Smooth muscle cell of the coronary artery (primary cell): ENCODE measurements at places on chromosomes 11 and 22. TPM values are rescaled to one million over a fixed set of nuclear protein-coding genes. Genes with fewer than 3 reads are reported as not detected.

The SLC17A6 gene
- not detected in 2 replicates for total RNA-seq

The PKP3 gene
- total RNA-seq, result 0.12 and 0.60 TPM in 2 replicates

The DGAT2 gene
- total RNA-seq, result 0.60 and 18.7 TPM in 2 replicates

The OR9I1 gene
- total RNA-seq, result not detected in 2 replicates

The LRRC56 gene
- total RNA-seq, result 0.23 TPM in 2 replicates

The RIBC2 gene
- total RNA-seq, result 0.08 and 0.12 TPM in 2 replicates

The PLEKHA7 gene
- 3.2 TPM in 1 of 2 replicates, not detected in the other for total RNA-seq
